ENCODE measurements at places on chromosomes 13 and 19.

- no peak overlapping the region for H3K4me3 ChIP-seq
- H3K27me3 ChIP-seq, result no peaks in the 10 kb centered on the region
- peaks cover 21% of the 10 kb centered on the region for H3K36me3 ChIP-seq
- peaks cover 5% of the 10 kb centered on the region for H3K4me1 ChIP-seq
Observed at GRCh38 chr19:13766095-13766481, 1.8 kb downstream of the MRI1 start.

DNA sequence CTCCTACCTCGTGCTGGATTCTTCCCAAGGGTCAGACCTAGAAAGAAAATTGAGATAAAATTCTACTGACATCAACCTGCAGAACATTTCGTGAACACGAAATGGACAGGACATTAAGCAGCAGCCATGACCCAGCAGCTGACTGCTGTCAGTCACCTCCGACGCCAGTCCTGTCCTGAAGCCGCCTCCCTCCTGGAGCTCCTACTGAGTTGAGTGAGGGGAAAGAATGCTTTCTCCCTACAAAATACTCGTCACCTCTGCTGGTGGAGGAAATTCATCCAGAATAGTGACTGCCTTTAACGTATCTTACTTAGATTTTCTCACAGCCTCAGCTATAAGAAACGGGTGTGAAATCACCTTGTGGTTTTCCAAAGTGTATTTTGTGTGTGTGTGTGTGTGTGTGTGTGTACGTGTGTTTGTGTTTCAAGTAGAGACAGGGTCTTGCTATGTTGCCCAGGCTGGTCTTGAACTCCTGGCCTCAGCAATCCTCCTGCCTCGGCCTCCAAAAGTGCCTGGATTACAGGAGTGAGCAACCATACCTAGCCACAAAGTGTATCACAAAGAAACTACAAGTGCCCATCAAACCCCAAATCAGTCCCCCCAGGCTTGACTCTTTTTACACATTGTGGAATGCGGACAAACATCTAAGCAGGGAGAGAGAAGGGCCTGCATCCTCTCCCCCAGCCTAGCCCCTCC is 2.3 kb upstream of the C13orf42 start:
- H3K27me3 ChIP-seq, result no peaks in the 10 kb centered on the region
- no peak overlapping the region for H3K27ac ChIP-seq
- H3K4me3 ChIP-seq, result no peak overlapping the region
- DNase-seq, result no peak
- H3K4me1 ChIP-seq, result no peaks in the 10 kb centered on the region
- no peaks in the 10 kb centered on the region for H3K36me3 ChIP-seq

GRCh38 chr13:25906191-25906661 is 145.6 kb downstream of the SHISA2 start:
- H3K27ac ChIP-seq, result no peak overlapping the region
- no peak for DNase-seq
- no peaks in the 10 kb centered on the region for H3K27me3 ChIP-seq
- H3K4me1 ChIP-seq, result no peaks in the 10 kb centered on the region
- no peaks in the 10 kb centered on the region for H3K36me3 ChIP-seq

- H3K4me1 ChIP-seq, result peaks cover 13% of the 10 kb centered on the region
- DNase-seq, result no peak
- H3K27me3 ChIP-seq, result peaks cover 1% of the 10 kb centered on the region
- no peaks in the 10 kb centered on the region for H3K36me3 ChIP-seq
- no peak overlapping the region for H3K4me3 ChIP-seq
Observed at GRCh38 chr13:44307255-44307654, 66.4 kb upstream of the SERP2 start.

GRCh38 chr13:75426421-75426820 is 55.5 kb downstream of the TBC1D4 start:
- H3K27ac ChIP-seq, result no peak overlapping the region
- H3K27me3 ChIP-seq, result no peaks in the 10 kb centered on the region
- DNase-seq, result no peak

DNA sequence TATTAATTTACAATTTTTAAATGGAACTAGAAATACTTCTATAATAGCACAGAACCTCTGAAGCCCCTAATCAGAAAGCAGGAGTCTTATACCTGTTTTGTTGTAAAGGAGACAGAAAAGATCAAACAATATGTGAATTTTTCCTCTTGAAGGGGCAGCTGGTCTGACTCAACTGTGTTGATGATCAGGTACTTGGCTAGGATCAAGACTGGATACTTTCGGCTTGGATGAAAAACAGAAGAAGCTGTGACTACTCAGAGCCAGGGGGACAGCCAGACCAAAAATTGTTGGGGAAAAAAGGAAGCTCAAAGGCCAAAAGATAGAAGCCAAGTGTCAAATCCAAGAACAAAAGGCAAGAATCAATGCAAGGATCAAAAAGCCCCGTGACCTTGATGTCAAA is 195.6 kb downstream of the KCTD12 start:
- DNase-seq, result no peak
- no peaks in the 10 kb centered on the region for H3K36me3 ChIP-seq
- H3K27ac ChIP-seq, result no peak overlapping the region
- no peaks in the 10 kb centered on the region for H3K4me1 ChIP-seq

DNA sequence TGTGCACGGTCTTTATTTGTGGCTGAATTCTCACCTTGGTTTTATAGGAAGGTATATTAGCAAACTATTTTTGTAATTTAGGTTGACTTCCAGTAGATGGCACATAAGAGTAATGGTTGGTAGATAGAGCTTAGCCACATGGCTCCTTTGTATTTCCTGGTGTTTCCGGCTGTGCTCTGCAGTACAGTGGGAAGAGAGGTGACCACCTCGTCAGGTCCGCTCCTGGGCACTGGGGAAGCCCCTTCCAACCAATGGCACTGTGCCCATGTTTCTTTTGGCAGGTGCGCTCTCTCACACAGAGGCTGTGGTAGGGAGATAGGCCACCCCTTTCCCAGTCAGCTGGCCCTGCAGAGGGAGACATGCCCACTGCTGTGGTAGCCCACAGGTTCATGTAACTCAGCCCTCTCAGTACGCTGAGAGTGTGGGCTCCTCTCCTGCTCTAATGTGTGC is 74.3 kb upstream of the ATP12A start:
- no peak overlapping the region for H3K4me3 ChIP-seq
- H3K27me3 ChIP-seq, result no peaks in the 10 kb centered on the region
- DNase-seq, result no peak
- no peaks in the 10 kb centered on the region for H3K4me1 ChIP-seq
- H3K36me3 ChIP-seq, result no peaks in the 10 kb centered on the region
- no peak overlapping the region for H3K27ac ChIP-seq

- no peak overlapping the region for H3K4me3 ChIP-seq
- no peaks in the 10 kb centered on the region for H3K36me3 ChIP-seq
- H3K27me3 ChIP-seq, result no peaks in the 10 kb centered on the region
- no peak overlapping the region for H3K27ac ChIP-seq
- DNase-seq, result no peak
Observed at GRCh38 chr13:40094056-40094455, 438.6 kb downstream of the COG6 start.

DNA sequence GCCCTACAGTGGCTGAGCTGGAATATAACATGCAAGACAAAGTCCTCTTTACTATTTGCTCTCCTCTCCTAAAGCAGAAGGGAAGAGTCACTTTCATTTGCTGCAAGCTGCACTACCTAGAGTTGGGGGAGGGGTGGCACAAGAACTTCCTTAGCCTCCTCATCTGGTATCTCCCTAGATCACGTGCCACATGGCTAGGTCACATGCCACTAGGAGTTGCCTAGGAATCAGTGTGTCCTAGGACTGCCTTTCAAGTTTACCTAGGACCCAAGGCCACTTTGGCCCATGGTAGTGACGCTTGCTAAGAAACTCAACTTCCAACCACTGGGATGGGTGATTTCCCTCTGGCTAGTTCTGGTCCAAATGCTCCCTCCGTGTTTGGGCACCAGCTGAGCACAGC is 625.2 kb downstream of the DIAPH3 start:
- H3K36me3 ChIP-seq, result no peaks in the 10 kb centered on the region
- no peak for DNase-seq
- H3K27me3 ChIP-seq, result no peaks in the 10 kb centered on the region
- H3K4me1 ChIP-seq, result peaks cover 8% of the 10 kb centered on the region

DNA sequence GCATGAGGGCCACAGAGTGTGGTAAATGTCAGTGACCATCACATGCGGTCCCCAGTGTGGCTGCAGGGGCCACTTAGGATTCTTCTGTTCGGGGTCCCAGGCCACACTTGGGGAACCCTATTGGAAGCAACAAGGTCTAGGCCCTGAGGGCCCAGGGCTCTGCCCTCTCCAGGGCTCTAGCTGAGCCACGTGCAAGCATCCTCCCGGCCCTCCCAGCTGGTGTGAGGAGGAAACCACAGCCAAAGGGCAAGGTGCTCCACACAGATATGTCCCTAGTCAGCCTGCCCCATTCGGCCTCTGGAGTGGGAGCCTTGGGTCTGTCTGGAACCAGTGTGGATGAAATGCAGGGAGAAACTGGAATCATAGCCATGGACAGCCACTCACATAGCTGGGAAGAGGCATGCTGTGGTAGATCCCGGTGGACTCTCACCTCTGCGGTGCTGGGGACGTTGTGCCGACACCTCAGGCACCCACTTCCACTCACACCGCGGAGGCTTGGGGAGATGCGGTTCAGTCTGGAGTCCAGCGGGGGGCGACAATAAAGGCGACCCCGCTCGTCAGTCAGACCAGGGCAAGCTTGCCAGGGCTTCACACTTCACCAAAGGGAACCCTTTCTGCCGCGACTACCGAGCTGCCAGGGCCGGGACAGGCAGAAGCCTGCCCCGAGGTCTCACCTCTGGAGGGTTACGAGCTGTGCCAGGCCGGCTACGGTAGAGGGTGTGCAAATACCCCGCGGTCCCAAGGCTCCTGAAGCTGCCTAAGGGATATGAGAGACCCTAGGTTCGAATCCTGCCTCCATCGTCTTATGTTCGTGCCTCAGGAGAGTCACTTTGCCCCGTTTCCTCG is 4.3 kb upstream of the ZNF497 start:
- no peaks in the 10 kb centered on the region for H3K27me3 ChIP-seq
- DNase-seq, result no peak
- H3K27ac ChIP-seq, result no peak overlapping the region
- no peak overlapping the region for H3K4me3 ChIP-seq
- H3K36me3 ChIP-seq, result peaks cover 8% of the 10 kb centered on the region

GRCh38 chr13:44149821-44150220 is 223.8 kb upstream of the SERP2 start:
- no peak for DNase-seq
- no peaks in the 10 kb centered on the region for H3K27me3 ChIP-seq
- no peaks in the 10 kb centered on the region for H3K36me3 ChIP-seq
- no peak overlapping the region for H3K4me3 ChIP-seq
- peaks cover 2% of the 10 kb centered on the region for H3K4me1 ChIP-seq

- H3K4me1 ChIP-seq, result no peaks in the 10 kb centered on the region
- no peak for DNase-seq
- H3K27me3 ChIP-seq, result no peaks in the 10 kb centered on the region
- H3K4me3 ChIP-seq, result no peak overlapping the region
Observed at GRCh38 chr13:84997858-84998257, 801.4 kb downstream of the SLITRK6 start.

DNA sequence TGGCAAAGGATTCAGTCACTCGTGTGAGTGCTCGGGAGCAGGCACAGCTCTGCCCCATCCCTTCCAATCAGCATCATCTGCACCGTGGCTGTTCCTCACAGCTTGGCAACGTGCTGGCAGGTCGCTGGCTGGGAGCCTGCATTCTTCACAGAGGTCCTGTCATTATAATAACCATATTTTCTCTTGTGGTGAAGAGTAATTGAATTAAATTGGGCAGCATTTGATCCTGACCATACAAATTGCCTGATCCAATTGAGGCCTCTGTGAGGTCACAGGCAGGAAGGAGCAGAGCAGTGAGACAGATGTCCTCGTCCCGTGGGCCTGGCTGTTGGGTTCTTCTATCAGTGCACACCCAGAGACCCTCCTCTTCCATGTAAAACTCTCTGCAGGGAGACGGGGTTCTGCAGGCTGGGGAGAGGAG is 407.8 kb downstream of the COG6 start:
- H3K36me3 ChIP-seq, result no peaks in the 10 kb centered on the region
- DNase-seq, result no peak
- H3K4me3 ChIP-seq, result no peak overlapping the region
- H3K27me3 ChIP-seq, result no peaks in the 10 kb centered on the region
- peaks cover 3% of the 10 kb centered on the region for H3K4me1 ChIP-seq

DNA sequence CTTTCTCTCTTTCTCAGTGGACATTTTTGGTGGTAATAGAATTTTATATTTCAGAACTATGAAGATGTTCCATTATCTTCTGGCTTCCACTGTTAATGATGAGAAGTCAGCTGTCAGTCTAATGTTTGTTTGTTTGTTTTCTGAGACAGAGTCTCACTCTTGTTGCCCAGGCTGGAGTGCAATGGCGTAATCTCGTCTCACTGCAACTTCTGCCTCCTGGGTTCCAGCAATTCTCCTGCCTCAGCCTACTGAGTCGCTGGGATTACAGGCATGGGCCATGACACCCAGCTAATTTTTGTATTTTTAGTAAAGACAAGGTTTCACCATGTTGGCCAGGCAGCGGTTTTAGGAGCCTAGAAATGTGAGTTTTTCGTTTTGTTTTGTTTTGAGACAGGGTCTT is 4.7 kb downstream of the ZNF317 start:
- no peaks in the 10 kb centered on the region for H3K4me1 ChIP-seq
- no peak overlapping the region for H3K4me3 ChIP-seq
- no peak overlapping the region for H3K27ac ChIP-seq
- no peaks in the 10 kb centered on the region for H3K27me3 ChIP-seq
- no peak for DNase-seq

GRCh38 chr19:40626918-40627317 is 25.7 kb downstream of the LTBP4 start:
- no peak overlapping the region for H3K27ac ChIP-seq
- no peaks in the 10 kb centered on the region for H3K27me3 ChIP-seq
- H3K36me3 ChIP-seq, result peaks cover 84% of the 10 kb centered on the region
- peaks cover 7% of the 10 kb centered on the region for H3K4me1 ChIP-seq
- no peak overlapping the region for H3K4me3 ChIP-seq
- DNase-seq, result no peak

- no peak for DNase-seq
- peaks cover 45% of the 10 kb centered on the region for H3K36me3 ChIP-seq
- H3K4me1 ChIP-seq, result no peaks in the 10 kb centered on the region
- H3K27me3 ChIP-seq, result no peaks in the 10 kb centered on the region
- H3K27ac ChIP-seq, result no peak overlapping the region
Observed at GRCh38 chr13:113325779-113326178, 28.7 kb downstream of the LAMP1 start.

GRCh38 chr19:54485851-54486250 is 12.8 kb upstream of the CDC42EP5 start:
- no peak overlapping the region for H3K27ac ChIP-seq
- H3K4me1 ChIP-seq, result no peaks in the 10 kb centered on the region
- no peak overlapping the region for H3K4me3 ChIP-seq
- no peak for DNase-seq
- H3K36me3 ChIP-seq, result no peaks in the 10 kb centered on the region

GRCh38 chr19:18392417-18392816 is 5.0 kb downstream of the LRRC25 start:
- peaks cover 12% of the 10 kb centered on the region for H3K4me1 ChIP-seq
- H3K4me3 ChIP-seq, result no peak overlapping the region
- no peak for DNase-seq
- peaks cover 6% of the 10 kb centered on the region for H3K36me3 ChIP-seq

- no peak overlapping the region for H3K27ac ChIP-seq
- H3K4me3 ChIP-seq, result no peak overlapping the region
- peaks cover 2% of the 10 kb centered on the region for H3K4me1 ChIP-seq
- peaks cover 28% of the 10 kb centered on the region for H3K36me3 ChIP-seq
Observed at GRCh38 chr19:29614780-29615179, 8.7 kb downstream of the POP4 start.

Measured in neuronal stem cell (in vitro differentiated cells).